Myocyte (in vitro differentiated cells): ENCODE measurements at places on chromosomes 2 and 18.

- DNase-seq = no peak
Observed at GRCh38 chr2:42087857-42088195, 40.0 kb downstream of the PKDCC start.

GRCh38 chr2:225559072-225559415 is 159.5 kb downstream of the NYAP2 start:
- no peak for DNase-seq

DNA sequence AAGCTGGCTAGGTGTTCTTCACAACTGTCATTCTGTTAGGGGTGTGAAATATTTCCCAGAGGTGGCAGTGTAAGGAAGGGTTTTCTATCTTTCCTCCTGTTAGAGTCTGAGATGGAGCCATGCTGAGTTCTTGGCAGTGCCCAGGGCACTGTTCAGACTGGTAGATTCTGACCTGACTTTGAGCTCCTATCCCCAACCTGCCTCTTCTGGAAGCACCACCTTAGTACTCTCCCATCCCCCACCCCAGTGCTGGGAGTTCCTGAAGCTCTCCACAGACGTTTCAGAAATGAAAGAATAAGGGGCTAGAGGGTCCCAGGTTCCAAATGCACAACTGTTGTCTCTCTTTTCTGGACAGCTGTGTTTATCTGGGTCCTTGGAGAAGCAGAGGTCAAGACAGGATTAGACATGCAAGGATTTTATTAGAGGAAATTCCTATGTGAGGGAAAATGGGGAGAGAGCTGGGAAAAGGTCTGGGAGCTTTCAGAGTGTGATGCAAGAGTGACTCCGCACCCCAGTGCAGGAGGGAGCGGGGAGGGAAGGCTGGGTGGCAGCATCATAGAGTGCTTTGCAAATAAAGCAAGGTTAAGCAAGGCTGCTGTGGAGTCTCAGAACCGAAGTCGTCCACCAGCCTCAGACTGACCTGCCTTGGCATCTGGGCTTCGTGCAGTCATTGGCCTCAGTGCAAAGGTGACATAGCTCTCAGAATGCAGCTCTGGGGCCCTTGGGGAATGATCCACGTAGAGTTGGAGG is 75.5 kb downstream of the SLC4A3 start:
- DNase-seq = no peak

DNA sequence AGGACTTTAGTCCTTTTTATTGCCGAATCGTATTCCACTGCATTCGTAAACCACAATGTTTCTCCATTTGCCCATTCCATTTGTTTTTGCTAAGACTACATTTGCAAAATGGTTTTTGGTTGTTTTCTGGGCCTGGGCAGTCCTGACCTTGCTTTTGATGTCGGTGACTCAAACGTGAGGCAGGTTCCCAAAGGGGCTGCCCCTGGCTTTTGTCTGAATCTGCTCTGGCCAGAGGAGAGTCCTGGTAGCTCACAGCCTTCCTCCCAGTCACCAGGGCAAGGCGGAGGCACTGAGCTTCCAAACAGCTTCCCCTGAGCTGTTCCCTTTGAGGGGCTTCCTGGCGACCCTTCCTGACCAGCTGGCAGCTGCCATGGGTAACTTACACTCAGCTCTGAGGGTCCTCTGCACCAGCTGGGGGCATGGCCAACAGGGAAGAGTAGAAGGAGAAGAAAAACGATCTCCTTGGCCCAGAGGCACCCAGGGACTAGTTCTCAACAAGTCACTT is 47.8 kb downstream of the EDAR start:
- no peak for DNase-seq

DNA sequence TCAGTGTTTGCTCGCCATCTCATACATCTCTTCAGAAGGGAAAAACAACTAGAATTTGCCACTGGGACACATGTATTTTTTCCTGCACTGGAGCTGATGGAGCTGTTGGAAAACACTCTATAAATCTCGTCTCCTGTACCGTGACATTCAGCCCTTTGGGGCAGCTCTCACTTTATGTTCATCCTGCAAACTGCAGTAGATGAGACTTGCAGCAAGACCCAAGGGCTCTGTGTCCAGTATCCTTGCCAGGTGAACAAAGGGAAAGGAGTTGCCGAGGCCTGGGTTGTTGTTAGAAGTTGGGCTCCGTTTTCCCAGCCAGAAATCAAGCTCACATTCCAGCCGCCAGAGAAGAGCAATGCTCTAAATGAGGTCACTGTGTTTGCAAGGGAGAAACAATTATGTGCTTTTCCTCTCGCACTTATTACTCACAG is 285.1 kb downstream of the SLC4A3 start:
- DNase-seq = no peak

DNA sequence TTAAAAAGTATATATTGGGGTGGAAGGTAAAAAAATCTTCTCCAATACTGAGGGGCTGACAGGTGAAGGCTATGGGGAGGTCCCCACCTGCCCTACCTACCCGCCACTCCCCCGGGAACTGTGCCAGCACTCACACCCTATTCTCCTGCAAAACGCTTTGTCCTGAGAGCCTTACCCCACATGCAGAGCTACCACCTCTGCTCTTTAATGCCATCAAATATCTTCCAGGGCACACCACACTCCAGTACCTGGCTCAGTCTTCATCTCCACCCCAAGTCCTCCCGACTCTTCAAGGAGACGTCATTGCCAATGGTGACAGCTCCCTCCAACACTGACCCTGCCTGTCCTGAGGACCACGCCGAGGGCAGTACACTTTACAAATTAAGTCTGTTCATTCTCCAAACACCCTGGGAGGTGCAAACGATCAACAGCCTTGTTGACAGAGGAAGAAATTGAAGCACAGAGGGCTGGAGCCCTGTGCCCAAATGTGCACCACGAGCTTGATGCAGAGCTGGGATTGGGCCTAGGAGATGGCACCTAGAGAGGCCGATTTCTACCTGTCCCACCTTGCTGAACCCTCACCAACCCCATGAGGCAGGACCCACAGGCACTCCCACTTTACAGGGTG is 6.0 kb upstream of the GPR55 start:
- DNase-seq = no peak

GRCh38 chr2:224030786-224031185 is 8.3 kb downstream of the SERPINE2 start:
- no peak for DNase-seq

- DNase-seq = no peak
Observed at GRCh38 chr2:46520130-46520711, 40.9 kb downstream of the TMEM247 start.

- DNase-seq = peak; percentile 49
Observed at GRCh38 chr2:207901829-207902228, 123.5 kb downstream of the PLEKHM3 start.

DNA sequence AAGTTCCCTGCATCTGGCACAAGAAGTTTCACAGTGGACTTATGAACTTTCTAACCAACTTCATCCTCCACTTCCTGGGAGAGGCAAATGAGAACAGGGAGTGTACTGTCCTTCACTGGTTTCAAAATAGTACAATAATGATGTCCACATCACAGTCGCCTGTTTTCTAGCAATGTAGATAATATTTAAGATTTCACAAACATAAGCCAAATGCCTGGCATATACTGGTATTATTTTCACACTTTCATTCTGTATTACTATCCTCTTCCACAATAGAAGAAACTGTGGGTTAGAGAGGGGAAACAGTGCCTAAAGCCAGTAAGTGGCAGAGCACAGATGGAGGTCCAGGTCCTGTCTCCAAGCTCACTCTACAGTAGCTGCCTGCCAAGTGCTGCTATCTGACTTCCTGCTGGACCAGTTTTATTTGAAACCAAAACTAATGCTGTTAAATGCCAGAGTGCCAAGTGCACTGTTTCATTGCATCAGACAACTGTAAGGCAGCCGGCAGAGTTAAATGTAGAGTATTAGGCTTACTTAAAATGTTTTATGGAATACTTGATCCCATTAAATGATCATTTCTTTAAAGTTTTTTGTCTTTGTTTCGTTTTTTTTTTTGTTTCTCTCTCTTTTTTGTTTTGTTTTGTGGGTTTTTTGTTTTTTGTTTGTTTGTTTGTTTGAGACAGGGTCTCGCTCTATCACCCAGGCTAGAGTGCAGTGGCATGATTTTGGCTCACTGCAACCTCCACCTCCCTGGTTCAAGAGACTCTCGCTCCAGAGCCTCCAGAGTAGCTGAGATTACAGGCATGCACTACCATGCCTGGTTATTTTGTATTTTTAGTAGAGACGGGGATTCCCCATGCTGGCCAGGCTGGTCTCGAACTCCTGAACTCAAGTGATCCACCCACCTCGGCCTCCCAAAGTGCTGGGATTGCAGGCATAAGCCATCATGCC is 15.1 kb downstream of the COBLL1 start:
- DNase-seq = peak; percentile 24

DNA sequence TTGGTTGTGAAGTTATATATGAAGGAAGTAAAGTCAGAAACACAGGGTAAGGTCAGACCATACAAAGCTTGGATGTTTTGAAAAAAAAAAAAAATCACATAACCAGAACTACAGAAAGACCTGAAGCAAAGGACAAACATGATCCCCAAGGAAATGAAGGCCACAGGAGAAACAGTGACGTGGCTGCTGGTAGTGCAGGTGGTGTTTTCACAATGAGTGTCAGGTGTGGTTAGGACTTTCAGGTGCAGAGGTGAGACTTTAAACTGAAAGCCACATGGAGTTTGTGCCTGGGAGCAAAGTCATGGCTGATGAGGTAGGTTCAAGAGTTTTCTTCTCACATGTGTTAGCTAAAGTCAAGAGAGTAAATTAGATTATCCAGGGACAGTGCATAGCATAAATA is 270.7 kb downstream of the PIEZO2 start:
- DNase-seq = no peak

- DNase-seq = peak; percentile 62
Observed at GRCh38 chr2:64586883-64587481, 62.9 kb downstream of the AFTPH start.

- DNase-seq = no peak
Observed at GRCh38 chr2:114082731-114083433, 193.0 kb downstream of the ACTR3 start.

- DNase-seq = no peak
Observed at GRCh38 chr2:68849579-68850030, 21.6 kb downstream of the BMP10 start.

GRCh38 chr2:189179570-189179950 is at the start of gene COL5A2:
TSS of gene COL5A2 (minus strand) at chr2:189179761. CDS start at chr2:189179604, 157 bp downstream.
- DNase-seq = peak; percentile 87

GRCh38 chr2:98484121-98484557 is 39.5 kb downstream of the INPP4A start:
- no peak for DNase-seq

DNA sequence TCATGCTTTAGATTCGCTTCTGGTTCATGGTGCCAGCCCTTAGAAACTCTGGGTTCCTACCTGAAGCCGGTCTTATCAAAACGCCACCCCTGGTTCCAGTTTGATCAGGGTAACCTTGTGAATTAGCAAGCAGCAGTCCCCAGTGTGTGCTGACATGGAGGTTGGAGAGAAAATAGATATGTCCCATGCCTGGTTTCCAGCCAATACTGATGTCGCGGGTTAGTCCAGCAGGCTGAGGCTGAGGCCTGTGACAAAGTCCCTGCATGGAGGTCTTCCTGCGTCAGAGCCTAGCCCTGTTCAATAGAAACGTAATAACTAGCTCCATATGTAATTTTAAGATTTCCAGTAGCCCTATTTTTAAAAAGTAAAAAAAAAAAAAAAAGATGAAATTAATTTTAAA is 28.2 kb downstream of the LPIN1 start:
- DNase-seq = no peak

GRCh38 chr2:223549215-223549614 is 52.9 kb downstream of the SCG2 start:
- DNase-seq = peak; percentile 23

DNA sequence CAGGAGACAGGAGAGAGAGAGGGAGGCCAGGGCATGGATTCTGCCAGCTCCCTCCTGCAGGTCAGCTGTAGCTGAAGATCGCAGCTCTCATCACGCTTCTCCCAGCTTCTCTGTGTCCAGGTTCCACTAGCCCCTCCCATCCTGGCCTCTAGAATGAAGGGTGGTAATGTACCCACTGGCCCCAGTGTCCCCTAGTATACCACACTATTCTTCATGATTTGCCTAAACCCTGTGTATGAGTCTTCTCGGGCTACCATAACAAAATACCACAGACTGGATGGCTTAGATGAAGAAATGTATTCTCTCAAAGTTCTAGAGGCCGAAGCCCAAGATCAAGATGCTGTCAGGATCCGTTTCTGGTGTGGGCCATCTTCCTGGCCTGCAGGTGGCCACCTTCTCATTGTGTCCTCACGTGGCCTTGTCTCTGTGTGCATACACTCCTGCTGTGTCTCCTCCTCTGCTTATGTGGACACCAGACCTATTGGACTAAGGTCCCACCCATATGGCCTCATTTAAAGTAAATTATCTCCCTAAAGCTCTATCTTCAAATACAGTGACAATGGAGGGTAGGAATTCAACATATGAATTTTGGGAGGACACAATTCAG is 77.3 kb downstream of the TNFRSF11A start:
- DNase-seq = no peak

GRCh38 chr18:50126471-50126870 is 68.5 kb downstream of the MYO5B start:
- no peak for DNase-seq

GRCh38 chr2:16671760-16672159 is 6.1 kb upstream of the CYRIA start:
- DNase-seq = no peak

DNA sequence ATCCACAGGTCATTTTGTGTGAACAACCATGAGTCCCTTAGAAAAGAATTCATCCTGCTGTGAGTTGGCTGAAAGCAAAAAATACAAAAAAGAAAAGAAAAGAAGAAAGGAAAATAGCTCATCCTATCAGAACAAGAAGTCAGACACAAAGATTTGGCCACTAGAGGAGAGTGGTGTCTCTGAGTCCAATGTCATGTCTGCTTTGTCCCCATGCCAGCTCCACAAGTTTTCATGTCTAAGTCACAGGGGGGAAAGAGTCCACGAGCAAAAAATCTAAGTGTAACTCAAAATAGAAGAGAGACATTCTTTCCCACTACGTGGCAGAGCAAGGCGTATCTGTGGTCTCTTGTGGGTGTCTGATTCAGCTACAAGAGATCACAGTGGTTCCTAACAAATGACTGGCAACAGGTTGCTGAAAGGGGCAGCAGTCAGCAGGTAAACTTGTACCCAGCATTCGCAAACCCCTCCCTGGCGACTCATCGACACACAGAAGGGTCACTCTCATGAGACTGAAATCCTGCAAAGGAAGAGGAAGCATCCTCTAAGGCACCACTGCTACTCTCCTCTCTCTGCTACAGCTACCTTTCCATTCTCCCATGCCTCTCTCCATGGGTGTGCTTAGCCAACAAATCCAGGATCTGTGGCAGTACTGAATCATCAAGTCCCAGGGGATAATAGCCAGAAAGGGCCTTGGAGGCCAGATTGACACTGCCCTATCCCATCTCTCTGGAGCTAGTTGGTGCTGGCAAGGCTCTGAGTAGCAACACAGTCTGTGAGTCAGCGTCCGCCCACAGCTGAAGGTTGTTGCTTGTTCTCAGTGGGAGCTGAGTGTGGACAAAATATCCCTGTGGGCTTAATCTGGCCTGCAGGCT is 123.0 kb upstream of the SLC39A10 start:
- DNase-seq = peak; percentile 98

- no peak for DNase-seq
Observed at GRCh38 chr18:76857476-76857875, 35.1 kb downstream of the ZNF236 start.

DNA sequence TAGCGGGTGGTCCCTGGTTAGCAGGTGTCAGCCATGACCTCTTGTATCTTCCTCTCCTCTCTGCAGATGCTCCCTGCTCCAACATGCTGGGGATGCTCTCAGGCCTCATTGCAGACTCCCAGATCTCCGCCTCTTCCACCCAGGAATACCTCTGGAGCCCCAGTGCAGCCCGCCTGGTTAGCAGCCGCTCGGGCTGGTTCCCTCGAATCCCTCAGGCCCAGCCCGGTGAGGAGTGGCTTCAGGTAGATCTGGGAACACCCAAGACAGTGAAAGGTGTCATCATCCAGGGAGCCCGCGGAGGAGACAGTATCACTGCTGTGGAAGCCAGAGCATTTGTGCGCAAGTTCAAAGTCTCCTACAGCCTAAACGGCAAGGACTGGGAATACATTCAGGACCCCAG is 60.8 kb downstream of the NRP2 start:
- DNase-seq = no peak
